NCI-H1436 treated with DMSO at 0.1 percent for 48 hours (cell line): ENCODE measurements at places on chromosomes 11 and 22.

DNA sequence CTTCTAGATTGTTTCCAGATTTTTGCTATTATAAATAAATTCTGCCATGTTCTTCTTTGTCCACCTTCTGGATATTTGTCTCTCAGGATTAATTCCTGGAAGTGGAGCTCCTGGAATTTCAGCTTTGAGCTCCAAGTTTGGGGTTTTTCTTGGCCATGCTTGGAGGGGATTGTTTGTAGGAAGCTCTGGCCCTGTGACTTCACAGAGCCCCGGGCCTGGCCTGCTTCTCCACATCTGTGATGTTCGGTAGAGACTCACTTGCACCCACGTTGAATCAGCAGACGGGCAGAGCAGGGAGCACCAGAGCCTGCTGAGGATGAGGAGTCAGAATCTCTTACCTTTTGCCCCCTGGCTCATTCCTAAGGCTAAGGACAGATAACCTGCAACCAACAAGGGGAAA is 35.7 kb downstream of the LRRC32 start:
- no peak for DNase-seq

DNA sequence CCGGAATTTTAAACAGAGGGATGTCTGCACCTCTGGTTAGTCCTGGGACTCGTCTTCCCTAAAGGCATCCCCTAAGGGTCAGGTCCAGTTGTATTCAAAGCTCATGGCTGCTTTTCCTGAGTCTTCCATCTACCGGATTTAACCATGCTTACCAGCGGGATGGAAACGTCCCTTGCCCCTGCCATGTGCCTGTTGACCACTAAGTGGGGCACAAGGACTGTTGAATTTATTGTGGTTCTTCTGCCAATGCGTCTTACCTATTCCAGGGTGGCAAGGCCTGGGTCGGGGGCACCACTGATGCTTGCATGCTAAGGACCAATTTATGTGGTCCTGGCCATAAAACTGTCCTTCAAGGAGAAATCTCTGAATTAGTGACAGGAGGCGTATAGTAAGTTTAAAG is 25.6 kb downstream of the ANKRD42 start:
- no peak for DNase-seq

GRCh38 chr22:27206374-27207133 is 549.2 kb downstream of the MIAT start:
- no peak for DNase-seq

DNA sequence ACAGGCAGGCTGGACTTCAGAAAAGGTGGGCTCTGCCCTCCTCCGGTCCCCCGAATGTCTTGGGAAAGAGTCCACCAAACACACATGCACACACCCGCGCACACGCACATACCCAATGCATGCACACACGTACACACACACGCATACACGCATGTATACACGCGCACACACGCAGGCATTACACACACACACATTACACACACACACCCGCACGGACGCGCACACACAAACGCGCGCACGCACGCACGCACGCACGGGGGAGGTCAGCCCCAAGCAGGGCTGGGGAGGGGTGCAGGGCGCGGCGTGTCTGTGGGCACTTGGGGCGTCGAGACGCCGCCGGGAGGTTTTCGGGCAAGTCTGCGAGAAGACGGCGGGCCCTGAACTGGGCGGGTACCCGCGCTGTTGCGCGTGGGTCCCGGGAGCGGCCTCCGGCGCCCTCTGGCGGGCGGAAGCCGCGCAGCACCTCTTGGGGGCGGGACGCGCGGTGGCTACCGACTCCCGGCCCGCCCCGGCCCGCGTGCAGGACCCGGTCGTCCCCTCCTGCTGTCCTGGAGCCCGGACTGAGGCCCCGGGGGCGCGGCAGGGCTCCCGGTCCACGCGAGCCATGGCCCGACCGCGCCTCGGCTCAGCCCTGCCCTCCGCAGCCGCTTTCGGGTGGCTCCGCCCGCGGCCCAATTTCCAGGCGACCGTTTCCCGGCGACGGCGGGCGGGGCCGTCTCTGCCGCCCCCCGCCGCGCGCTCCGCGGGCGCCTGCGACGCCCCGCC is 3.6 kb downstream of the SEPTIN5 start:
- DNase-seq: no peak

- no peak for DNase-seq
Measured at GRCh38 chr11:95289378-95290101, 58.5 kb upstream of the SESN3 start.

- DNase-seq: no peak
Measured at GRCh38 chr11:130865091-130865773, 51.0 kb downstream of the SNX19 start.

DNA sequence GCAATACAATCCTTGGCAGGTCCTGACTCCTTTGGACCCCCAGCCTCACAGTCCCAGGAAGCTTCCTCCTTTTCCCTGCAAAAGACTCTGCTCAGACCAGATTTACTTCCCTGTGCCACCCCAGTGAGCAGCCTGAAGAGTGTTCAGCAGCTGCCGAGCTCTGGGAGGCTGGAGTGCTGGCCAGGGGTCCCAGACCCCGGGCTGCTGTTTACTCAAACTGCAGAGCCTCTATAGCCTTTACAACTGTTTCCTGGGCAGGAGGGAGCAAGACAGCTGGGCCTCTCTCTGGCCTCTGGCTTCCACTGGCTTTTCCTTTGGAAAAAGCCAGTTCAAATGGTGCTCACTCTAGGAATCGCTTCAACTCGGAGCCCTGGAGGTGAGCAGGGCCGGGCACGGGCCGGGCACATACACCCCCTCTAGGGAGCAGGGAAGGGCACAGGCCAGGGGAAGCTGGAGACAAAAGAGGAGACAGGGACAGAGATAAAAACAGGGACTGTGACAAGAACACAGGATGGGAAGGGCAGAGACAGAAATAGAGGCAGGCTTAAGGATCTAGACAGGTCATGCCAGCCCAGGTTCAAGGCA is 932 bp downstream of the IRAG1 start:
- no peak for DNase-seq

GRCh38 chr11:73157101-73158010 is 15.2 kb upstream of the FCHSD2 start:
- DNase-seq: no peak
